Activated CD4-positive, alpha-beta T cell treated with anti-CD3 and anti-CD28 coated beads, Interleukin-2, amount 10 ng/mL, durations not matched to agents 7 days and 5 days (primary cell): ENCODE measurements at places on chromosomes 16 and 17.

DNA sequence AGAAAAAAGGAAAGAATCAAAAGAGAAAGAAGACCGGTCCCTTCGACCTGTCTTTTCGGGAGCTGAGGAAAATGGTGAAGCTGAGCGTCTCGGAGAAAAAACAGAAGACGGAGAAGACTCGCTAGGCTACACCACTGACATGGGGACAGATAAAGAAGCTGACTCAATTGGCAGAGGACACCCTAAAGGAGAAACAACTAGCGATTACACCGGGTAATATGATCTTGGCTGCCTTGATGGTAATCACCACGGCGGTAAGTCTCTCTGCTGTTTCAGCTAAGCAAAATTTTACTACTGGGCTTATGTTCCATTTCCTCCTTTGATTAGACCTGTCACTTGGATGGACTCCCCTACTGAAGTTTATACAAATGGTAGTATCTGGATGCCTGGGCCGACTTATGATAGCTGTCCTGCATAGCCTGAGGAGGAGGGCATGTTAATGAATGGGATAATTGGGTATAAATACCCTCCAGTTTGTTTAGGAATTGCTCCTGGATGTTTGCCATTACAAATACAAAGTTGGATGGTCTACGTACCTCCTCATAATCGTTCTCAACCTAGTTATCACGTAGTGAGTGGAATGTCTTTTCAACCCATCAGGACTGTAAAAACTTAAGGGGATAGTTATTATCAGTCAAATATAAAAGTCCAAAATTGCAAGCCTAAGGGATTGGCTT lies 24.1 kb downstream of the ALOX15B start:
- DNase-seq: no peak

- DNase-seq: peak; percentile 58
Observed at GRCh38 chr16:87702325-87702811, 63.4 kb downstream of the KLHDC4 start.

GRCh38 chr16:82641336-82641984 lies 14.7 kb downstream of the CDH13 start:
- peak; percentile 40 for DNase-seq

- DNase-seq: no peak
Observed at GRCh38 chr16:16122264-16122663, 101.0 kb downstream of the ABCC6 start.

GRCh38 chr17:30309591-30309990 lies 17.8 kb upstream of the BLMH start:
- no peak for DNase-seq

DNA sequence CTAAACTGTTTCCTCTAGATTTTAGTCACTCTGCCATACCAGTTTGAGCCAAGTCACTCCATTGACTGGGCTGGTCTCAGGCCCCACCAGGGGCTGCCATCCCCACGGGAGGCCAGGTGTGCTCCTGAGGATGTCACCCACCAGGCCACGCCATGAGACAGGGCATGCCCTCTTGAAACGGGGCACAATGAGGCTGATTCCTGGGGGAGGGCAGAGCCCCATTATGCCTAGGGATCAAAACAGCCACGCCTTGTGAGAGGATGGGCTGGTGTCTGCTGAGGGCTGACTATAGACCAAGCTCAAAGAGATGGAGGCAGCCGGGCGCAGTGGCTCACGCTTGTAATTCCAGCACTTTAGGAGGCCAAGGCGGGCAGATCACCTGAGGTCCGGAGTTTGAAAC lies 21.5 kb downstream of the GINS2 start:
- no peak for DNase-seq

- no peak for DNase-seq
Observed at GRCh38 chr16:22928882-22929435, 115.0 kb downstream of the HS3ST2 start.

DNA sequence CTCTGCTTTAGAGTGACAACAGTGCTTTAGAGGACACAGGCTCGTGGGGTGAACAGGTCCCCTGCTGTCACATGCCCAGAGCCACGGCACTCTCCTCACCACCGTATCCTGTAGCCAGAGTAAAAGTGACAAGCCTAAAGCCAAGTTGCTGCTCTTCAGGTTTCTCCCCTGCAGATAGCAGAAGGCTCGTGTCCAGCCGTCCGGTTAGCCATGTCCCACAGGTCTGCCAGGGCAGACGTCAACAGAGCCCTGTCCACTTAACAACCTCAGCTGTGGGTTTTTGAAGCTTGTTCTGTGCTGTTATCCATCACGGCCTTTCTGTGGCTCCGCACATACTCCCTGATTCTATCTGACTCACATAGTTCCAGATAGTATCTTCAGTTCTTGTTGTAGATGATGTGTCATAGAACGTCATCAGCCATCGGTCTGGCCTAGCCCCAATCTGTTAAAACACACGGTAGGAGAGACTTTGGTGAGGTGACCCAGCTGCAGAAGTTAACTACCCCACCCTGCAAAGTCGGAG lies 100.7 kb downstream of the SOCS1 start:
- DNase-seq: no peak

DNA sequence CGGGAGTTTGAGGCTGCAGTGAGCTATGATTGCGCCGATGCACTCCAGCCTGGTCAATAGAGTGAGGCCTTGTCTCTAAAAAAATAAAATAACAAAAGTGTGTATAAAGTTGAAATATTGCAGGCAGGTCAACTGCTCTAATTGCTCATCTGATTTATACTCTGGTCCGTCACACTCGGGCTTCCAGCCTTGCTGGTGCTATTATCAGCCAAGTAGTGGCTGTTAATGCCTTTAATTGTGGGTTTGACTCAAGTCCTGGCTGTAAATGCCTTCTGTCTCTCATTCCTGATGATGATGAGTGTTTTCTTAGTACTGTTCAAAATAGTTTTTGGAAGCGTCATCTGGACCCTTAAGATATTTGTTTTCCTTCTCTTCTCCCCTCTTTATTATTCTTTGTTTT lies 18.4 kb downstream of the SYT17 start:
- no peak for DNase-seq

DNA sequence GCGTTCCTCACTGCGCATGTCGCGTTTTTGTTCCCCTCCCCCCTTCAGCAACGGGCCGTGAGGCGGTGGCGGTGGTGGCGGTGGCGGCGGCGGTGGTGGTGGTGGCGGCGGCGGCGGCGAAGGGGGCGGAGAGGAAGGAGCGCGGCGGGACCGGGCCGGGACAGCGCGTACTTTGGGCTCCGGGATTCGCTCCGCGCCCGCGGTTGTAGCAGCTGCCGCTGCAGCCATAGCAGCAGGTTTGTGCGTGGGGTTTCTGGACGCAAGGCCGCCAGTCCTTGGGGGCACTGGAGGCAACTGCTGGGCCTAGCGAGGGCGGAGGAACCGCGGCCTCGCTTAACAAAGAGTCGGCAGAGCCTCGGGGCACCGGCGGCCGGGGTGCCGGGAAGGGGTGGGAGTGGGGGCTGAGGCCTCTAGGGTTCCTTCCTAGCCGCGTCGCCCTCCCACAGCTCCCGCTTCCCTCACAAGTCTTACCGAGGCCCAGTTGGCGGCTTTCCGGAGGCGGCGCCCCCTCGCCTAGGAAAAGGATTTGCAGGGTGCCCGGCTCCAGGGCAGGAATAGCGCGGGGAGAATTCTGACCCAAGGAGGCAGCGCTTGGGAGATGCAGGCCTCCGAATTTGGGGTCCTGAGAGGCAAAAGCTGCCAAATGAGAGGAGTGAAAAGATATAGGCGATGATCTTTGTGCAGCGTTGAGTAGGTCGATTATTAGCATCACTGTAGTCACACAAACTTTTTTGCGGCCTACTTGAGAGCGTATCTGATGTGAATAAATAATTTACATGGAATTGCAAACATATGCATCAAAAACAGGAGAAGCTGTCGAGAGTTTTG lies at the start of gene DDX42:
DDX42 (plus strand) TSS at position 30 of the 828 bp plus-strand sequence. CDS start 12,880 bp downstream, outside the sequence.
- DNase-seq: peak; percentile 35

- peak; percentile 29 for DNase-seq
Observed at GRCh38 chr17:65559804-65560627, 1.4 kb downstream of the AXIN2 start.

DNA sequence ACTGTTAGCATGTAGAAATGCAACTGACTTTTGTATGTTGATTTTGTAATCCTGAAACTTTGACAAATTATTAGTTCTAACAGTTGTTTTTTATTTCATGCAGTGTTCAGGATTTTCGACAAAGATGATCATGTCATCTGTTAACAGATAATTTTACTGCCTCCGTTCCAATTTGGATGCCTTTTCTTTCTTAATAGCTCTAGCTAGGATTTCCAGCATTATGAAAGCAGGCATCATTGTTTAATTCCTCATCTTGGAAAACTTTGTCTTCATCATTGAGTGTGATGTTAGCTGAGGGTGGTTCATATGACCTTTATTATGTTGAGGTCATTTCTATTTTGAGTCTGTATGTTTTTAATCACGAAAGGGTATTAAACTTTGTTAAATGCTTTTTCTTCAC lies 31.9 kb downstream of the RMI2 start:
- no peak for DNase-seq

- DNase-seq: no peak
Observed at GRCh38 chr16:4339909-4340308, 11.2 kb downstream of the PAM16 start.

DNA sequence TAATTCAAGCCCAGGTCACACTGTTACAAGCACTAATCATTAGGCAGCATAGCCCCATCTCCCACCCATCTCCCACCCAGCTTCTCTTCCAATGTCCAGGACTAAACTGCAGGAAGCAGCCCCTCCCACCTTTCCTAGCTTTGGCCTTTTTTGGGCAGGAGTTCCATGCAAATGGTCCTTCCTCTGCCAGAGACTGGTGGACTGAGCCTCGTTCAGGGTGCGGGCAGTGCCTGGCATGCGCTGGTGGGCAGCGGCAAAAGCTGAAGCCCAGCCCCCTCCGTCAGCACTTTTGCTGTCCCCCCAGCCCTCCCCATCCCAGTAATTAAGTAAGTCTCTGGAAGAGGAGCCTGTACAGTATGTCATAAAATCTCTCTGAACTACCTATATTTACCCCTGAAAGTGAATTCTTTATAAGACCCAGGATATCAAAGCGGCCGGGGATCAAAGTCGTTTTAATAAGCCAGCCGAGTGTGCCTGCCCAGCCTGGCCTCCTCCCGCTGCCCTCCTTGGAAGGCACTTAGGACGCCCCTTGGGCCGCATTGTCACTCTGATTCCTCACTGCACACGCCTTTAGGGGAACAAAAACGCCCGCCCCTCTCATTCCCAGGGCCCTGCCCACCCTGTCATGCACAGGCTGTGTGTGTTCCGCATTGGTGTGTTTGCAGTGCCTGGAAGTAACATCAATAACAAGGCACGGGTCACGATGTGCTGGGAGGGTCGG lies 109.9 kb downstream of the IRX5 start:
- DNase-seq: no peak

GRCh38 chr17:1493291-1493980 lies 950 bp upstream of the MYO1C start:
- DNase-seq: no peak

DNA sequence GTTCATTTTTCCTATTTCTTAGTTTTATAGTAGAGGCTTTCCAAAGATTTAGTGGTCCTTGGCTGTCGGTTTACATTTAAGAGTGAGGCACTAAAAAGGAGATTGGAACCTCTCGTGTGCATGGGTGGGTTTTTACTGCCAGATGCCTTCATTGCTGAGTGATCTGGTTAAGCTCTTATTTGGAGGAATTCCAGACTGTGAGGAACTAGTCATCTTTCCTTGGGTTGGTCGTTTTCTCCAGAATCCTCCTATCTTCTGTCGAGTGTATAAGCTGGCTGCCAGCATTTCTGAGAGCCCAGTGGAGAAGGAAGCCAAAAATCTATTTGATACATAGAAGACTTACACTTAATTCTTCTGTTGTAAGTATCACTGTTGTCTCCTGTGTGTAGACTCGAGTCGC lies 22.6 kb downstream of the IST1 start:
- DNase-seq: no peak

GRCh38 chr17:79018370-79018695 lies 5.6 kb upstream of the C1QTNF1 start:
- DNase-seq: no peak

GRCh38 chr16:67537270-67537635 lies 8.6 kb downstream of the RIPOR1 start:
- peak; percentile 49 for DNase-seq

GRCh38 chr16:86319585-86320236 lies 190.6 kb upstream of the FOXF1 start:
- peak; percentile 13 for DNase-seq

GRCh38 chr16:54482892-54483574 lies 196.4 kb upstream of the IRX3 start:
- DNase-seq: no peak

DNA sequence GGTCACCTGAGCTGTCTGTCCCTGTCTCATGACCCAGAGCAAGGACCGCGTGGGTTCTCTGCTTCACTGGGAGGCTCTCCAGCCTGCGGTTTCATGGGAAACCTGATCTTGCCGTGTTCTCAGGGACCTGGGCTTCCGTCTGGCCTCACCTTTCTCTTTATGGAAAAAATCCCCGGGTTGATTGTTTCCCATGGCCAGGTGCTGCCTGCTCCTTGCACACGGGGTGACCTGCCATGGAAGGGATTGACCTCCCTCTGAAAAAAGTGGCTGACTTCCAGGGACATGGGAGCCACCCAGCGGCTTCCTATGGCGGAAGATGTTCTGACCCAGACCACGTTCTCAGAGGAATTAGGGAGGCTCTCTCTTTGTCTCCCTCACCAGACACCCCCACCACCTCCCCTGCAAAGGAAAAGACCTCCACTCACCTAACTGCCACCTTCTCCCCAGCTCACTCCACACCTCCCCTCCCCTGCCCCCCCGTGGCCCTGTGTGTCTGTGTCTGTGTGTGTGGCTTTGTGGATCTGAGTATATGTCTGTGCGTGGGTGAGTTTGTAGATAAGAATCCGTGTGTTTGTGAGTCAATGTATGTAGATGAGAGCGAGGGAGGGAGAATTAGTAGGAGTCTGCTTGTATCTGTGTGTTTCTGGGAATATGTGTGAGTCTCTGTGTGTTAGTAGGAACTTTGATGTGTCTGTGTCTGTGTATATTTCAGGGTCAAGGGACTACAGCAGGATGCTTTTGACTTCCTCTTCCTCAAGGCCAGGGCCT lies 154.6 kb downstream of the NTN1 start:
- no peak for DNase-seq

- peak; percentile 74 for DNase-seq
Observed at GRCh38 chr17:36602924-36603384, 1.6 kb downstream of the MRM1 start.

DNA sequence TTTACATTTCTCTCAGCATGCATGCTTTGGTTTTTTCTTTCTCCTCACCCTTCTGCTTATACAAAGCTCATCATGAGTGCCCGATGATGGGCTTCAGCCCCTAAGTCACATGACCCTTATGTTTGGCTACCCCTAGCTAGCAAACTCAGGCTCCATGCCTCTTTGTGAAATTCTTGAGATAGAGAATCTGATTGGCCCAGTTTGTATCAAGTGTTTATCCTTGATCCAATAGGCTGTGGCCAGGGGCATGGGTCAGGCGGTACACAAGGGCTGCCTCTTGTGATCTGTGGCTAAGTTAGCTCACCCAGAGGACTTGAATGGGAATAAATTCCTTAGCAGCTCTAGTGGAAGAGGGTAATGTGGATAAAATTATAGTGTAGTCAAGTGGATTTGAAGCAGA lies 11.5 kb upstream of the TOX3 start:
- DNase-seq: no peak

GRCh38 chr16:65933703-65934102 lies 432.8 kb upstream of the CDH5 start:
- DNase-seq: no peak
